ENCODE measurements at places on chromosomes 4 and X.

- no peak for DNase-seq
These were observed 241.0 kb downstream of the RAB28 start for GRCh38 chr4:13243152-13243551.

- no peak for DNase-seq
These were observed 1405.0 kb upstream of the IGFBP7 start for GRCh38 chr4:58515226-58515625.

DNA sequence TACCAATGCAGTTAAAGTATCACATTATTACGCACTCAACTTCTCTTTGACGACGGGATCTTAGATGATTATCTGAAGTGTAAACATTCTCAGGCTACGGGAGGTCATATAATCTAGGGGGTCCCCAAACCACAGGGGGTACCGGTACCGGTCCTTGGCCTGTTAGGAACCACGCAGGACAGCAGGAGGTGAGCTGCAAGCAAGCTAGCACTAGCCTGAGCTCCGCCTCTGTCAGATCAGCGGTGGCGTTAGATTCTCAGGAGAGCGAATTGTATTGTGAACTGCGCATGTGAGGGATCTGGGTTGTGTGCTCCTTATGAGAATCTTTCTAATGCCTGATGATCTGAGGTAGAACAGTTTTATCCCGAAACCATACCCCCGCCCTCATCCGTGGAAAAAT, 20.6 kb upstream of the PRR27 start:
- DNase-seq: no peak

DNA sequence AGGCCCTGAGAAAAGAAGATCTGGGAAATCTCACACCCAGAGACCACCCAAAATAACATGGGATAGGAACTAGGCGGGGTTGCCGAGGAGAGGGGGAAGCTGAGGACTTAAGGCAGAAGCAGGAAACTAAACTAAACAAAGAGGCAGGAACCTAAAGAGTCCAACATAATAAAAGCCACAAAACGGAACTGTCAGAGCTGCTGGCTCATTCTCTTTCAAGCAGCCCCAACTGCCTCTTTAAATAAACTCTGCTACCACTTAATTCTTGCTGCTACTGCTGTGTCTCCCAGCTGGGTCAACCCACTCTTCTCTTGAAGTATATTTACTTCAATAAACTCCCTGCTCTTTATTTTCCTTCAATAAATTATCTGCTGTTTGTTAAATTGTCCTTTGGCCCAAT, 44.5 kb downstream of the MAGEB16 start:
- no peak for DNase-seq

DNA sequence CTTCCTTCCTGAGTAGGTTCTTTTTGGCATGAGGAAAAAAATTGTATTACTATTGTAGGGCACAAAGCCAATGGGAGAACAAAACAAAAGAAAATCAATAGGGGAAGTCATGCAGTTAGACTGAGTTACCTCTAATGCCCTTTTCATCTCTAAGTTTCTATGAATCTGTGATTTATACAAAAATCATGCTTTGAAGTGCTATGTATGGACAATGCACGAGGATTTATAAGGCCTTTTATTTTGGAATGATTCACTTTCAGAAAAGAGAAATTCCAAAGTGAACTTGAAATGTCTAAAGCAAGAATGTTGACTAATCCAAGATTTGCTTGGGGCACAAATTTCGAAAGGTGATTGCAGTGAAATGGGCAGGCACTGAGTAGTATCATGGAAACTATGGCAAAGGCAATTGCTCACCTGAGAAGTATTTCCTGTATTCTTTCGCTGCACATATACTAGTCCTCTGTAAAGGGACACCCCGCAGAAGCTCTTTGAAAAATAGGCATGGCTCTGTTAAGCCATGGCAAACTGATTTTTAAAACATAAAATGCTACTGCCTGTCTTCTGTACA, 52.8 kb downstream of the ADGRG4 start:
- no peak for DNase-seq

DNA sequence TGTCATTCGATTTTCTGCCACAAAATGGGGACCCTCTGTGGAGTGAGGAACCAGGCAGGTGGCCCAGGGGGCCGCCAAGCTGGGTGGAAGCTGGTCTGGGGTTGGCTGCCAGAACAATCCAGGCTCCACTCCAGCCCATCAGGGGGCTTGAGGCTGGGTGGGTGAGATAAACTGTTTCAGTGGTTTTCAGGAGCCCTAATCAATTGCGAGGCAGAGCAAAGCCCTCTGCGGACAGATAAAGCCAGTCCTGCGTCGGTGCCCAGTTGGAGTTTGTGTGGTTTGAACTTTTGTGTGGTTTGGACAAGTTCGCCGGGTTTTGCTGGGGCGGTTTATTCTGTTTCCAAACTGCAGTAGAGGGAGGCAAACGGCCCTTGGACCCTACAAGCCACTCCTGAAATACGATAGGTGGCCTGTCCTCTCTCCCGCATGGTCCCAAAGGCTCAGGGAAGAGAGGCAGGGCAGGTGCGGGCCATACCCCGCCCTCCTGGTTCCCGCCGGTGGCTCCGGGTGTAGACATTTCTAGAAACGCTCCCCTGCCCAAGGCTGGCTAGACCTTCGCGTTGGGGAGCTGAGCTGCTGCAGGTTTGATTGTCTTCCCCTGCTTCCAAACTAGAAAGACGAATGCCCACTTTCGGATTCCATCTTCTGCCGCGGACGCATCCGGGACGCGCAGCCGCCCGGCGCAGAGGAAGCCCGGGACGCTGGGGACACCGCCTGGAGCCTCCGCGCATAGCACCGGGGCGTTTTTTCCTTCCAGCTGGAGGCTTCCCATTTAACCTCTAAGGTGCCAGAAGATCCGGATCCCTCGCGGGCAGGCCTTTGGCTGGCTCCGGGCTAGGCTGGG, 169.0 kb upstream of the BCOR start:
- peak; percentile 41 for DNase-seq

DNA sequence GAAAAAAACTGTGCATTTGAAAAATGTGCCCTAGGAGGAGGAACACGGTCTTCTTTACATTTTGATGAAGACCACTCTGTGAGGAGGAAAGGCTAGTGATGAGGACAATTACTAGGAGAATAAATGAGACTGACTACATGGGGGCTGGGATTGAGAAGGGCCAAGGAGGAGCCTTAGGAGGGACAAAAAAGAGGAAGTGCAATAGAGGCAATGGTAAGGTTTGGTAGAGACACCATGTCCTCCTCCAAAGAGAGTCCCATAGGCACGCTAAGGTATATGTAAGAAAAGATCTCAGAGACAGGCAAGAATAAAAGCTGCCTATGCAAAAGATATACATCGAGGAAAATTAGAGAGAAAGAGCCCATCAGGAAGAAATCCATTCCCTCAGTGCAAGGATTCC, 336.5 kb upstream of the SFRP2 start:
- DNase-seq: no peak

DNA sequence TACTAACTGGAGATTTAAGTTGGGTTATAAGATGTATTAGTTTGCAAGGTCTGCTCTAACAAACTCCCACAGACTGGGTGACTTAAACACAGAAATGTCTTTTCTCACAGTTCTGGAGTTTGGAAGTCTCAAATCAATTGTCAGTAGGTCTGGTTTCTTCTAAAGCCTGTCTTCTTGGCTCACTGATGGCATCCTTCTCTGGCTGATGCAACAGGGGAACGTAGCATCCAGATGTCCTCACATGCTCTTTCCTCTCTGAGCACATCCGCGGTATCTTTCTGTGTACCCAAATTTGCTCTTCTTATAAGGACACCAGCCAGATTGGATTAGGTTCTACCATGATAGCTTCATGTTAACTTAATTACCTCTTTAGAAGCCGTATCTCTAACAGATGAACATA, 63.2 kb upstream of the BMP3 start:
- no peak for DNase-seq

GRCh38 chrX:17547658-17548057, 172.7 kb downstream of the NHS start:
- DNase-seq: no peak

GRCh38 chr4:183436417-183436816, 8.0 kb upstream of the CDKN2AIP start:
- no peak for DNase-seq

DNA sequence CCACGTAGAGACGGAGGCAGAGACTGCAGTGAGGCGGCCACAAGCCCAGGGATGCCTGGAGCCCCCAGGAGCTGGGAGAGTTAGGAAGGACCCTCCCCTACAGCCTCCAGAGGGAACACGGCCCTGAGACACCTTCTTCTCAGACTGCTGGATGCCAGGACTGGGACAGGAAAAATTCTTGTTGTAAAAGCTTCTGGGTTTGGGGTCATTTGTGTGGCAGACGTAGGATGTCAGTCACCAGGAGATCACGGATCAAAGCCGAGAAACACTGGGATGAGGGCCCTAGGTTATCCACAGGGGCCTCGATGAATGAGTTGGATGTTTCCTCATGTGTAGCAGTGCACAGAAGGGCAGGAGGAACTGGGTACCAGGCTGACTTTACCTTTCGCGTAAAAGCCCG, 163.7 kb downstream of the SHOX start:
- DNase-seq: no peak

- DNase-seq: no peak
These were observed 7.9 kb upstream of the TMEM150C start for GRCh38 chr4:82569727-82570126.

DNA sequence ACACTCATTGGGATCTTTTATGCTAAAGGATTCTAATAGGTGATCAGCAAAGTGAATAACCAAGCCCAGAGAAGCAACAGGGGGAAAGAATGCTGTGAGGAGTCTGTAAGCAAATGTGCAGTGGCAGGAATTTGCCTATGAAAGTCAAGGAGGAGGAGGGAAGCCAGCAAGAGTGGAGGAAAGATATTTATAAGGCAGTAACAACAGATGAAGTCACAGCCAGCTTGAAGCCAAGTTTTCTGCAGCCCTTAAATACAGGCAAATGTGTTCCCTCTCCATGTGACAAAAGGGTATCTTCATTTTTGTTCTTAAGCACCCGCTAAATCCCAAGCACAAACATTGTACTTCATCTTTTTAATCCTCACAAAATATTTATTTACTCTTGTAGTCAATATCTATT, 275.0 kb upstream of the CLNK start:
- no peak for DNase-seq

DNA sequence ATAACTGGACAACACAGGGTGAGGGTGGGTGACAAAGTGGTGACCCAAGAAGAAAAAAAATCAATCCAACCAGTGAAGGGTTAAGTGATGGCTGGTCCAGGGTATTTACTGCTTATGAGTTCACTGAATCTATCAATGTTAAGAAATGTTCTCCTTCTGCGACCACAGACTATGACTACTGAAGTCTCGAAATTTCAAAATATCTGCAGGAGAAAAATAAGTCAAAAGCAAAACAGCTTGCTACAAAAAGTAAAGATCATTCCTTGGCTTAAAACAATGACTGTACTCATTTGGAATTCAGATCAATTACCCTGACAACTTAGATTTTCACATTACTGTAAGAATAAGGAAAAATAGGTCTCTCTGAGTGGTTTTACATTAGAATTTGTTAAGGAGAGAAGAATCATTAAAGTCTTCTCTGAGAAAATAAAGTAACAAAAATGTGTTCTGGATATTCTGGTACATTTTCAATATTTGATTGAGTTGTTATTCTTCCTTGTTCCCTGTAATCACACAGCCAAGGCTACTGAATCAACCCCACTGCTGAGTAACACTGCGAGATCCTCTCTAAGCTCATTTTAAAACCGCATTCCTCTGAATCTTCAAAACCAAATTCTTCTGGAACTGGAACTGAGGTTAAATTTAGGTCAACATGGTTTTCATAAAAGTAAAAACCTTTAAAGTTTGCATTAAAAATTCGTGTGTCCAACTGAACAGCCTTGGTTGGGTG, 22.7 kb downstream of the SMPX start:
- DNase-seq: no peak

- no peak for DNase-seq
These were observed 18.3 kb upstream of the HHIP start for GRCh38 chr4:144627663-144628076.
